ENCODE measurements at places on chromosomes 5 and 9.
A peak's percentile ranks its signal among the peaks of the same experiment; 100 is the strongest.

DNA sequence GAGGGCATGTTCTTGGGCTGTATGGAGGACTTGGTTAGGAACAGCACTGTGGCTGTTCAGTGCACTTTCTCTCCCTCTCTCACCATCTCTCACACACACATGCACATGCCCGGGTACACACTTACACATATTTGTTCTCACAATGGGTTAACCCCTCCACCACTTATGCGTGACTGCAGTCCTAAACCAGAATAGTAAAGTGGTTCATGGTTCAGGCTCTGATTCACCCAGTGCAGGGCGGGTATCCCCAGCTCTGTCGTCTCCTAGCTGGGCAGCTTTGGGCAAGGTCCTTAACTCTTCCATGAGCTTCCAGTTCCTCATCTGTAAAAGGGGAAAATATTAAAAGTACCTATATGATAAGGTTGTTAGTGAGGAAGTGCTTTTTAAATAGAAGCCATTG lies 45.3 kb upstream of the GALNT10 start:
- DNase-seq, result no peak

DNA sequence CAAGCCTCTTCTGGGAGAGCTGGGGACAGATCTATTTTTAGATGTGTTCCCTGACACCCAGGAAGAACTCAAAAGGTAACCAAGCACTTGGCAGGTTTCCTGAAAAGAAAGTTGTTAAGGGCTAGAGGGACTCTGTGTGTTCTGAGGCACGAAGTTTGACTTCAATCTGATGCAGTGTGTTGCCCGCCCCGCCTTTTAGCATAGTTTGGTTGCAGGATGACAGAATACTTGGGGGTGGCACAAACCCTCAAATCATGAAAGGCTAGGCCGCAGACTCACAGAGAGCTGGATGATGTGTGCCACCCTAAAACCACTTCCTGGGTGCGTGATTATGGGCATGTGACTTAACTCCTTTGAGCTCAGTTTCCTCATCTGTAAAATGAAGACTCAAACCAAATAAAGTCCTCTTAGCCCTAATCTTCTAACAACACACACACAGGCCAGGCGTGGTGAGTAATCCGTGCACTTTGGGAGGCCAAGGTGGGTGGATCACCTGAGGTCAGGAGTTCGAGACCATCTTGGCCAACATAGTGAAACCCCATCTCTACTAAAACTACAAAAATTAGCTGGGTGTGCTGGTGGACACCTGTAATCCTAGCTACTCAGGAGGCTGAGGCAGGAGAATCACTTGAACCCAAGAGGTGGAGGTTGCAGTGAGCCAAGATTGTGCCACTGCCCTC lies 12.8 kb upstream of the NDFIP1 start:
- DNase-seq, result no peak

DNA sequence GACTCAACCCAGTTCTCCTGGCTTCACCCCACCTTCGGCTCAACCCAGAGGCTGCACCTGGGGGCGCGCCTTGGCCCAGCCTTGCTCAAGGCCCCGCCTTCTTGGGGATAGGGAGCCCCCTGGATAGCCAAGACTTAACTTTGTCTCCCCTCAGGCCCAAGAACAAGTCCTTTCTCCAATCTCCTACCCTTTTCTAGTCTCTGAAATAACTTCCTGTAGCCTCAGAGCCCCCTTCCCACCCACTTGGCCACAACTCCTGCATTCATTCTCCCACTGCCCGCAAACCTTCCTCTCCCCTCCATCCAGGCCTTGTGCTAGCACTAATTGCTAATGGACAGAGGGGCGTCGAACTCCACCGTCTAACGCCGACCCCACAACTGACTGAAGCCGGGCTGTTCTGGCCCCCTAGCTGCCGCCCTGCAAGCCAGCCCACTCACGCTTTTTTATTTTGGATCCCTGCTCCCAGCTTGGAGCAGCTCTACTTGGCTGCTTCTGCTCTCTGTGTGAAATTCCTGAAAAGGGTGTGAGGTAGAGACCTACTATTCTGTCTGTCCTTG lies 579 bp upstream of the ASTN2 start:
- peak; percentile 7 for DNase-seq

DNA sequence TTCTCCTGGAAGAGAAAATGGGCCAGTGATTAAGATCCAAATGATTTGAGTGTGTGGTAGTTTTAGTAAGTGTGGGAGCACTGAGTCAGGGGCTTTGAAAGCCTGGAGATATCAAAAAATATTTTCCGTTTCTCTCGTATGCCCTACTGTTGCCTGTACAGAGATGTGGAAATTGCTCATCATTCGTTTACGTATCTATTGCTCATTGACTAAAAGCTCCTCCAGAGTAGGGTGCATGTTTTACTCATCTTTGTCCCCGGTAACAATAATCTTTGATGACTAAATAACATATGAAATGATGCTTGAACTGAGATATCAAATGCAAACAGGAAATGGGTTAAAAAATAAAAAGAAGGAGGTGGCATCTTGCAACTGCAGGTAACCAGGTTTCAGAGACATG lies 114.2 kb upstream of the FST start:
- no peak for DNase-seq

GRCh38 chr9:137279741-137280473 lies 2.4 kb downstream of the TOR4A start:
- DNase-seq, result no peak

DNA sequence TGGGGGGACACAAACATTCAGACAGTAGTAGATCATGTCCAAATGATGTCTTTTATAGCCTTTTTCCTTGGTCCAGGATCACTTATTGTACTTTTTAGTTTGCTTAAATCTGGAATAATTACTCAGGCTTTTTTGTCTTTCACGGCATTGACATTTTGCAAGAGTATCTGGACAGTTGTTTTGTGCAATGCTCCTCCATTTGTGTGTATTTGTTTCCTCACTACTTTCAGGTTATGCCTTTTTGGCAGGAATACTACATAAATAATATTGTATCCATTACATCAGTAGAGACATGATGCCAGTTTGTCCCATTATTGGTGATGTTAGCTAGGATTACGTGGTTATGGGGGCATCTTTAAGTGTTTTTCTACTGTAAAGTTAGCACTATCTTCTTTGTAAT lies 238.3 kb downstream of the MAN2A1 start:
- DNase-seq, result no peak

DNA sequence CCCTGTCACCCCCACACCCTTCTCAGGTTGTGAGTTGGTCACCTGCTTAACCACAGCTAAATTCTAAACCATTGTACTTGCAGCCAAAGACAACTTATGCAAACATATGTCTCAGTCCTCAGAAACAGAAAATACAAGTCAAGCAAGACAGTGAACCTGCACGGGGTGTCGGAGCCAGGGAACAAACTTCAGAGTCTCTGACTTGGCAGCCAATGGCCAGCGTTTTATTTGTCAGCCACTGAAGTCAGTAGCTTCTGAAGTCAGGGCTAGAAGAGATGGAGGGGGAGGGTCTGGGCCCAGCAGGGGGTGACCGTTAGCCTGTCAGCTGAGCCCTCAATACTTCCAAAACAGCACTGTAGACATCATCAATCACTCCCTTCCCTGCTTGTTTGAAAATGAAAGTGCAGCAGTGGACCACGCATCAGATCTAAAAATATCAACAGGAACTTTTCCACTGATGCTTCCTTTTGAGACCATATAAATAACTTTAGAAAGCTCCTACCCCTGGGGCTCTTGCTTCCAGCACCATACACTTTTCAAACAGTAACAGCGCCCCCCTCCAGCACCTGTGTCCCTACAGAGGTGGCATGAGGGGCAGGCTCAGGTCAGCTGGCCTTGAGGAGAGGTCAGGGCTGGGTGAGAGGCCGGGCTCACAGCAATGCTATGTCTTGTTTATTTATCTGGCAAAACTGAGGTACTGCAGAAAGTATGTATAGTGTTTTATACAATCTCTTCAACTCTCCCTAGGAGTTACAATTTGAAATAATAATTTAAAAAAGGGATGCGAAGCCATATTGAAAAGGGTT lies 142.5 kb downstream of the ACER2 start:
- peak; percentile 2 for DNase-seq

GRCh38 chr9:118992813-118993794 lies 376.1 kb downstream of the BRINP1 start:
- DNase-seq, result peak; percentile 41

DNA sequence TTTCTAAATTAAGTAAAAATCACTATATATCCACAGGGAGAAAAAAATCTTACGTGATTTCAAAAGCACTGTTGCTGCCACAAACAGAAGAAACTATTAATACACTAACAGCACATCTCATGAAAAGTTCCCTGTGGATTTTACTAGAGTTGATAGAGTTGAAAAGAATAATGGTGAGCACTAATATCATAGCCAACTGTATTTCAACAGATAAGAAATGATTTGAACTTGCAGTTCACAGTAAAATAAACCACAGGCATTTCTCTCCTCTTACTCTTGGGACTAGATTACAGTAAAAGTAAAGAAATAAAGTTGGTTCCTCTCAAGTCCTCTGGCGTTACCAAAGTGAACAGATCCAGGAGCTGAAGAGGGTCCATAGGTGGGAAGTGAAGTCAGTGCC lies 27.9 kb downstream of the AGTPBP1 start:
- DNase-seq, result no peak

- DNase-seq, result no peak
Observed at GRCh38 chr9:85515021-85515420, 226.7 kb downstream of the AGTPBP1 start.

- no peak for DNase-seq
Observed at GRCh38 chr9:129958796-129959195, 84.2 kb downstream of the FNBP1 start.

- no peak for DNase-seq
Observed at GRCh38 chr5:83744821-83745220, 24.2 kb upstream of the HAPLN1 start.

GRCh38 chr5:154444556-154445421 lies 1.0 kb upstream of the SAP30L start:
- peak; percentile 40 for DNase-seq

DNA sequence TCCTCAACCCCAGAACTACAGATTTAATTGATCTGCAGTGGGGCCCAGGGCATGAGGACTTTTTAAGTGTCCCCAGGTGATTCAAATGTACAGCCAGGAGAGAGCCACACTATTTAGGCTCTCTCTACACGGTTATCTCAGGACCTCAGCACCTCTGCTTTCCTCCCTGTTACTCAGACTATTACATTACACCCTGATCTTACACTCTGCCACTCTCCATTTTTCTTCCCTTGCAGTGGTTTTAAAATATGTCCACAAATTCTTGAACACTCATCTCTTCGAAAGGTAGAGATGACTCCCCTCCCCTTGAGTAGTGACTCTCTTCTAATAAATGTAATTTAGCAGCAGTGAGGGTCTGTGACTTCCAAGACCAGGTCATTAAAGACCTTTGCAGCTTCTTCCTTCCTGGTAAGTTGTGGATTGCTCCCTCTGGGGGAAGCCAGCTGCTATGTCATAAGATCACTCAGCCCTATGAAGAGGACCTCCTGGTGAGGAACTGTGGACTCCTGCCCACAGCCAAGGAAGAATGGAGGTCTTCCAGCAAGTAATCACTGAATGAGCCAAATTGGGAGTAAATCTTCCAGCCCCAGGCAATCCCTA lies 87.5 kb upstream of the SSBP2 start:
- peak; percentile 42 for DNase-seq

GRCh38 chr9:87035879-87036278 lies 88.6 kb upstream of the GAS1 start:
- DNase-seq, result peak; percentile 26

DNA sequence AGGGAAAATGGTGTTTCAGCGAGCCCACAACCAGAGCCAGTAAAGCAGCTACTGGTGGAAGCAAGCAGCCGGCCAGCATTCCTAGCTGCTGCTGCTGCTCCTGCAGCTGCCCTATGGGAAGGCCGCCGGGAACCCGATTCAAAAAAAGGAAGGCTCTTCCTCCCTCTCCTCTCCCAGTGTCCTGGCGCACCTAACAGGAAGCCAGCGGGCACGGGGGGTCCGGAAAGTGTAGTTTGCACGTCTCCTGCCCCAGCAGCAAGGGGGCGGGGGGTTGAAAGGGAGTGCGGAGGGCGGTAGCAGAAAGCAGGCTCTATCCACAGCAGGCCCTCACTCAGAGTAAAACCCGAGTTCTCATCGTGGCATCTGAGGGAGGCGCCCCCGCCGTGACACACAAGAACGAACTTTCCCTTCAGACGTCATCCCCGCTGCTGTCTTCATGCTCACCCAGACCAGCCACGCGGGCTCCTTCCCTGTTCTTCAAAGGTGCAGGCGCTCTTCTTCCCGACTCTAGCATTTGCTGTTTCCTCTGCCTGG lies 16.5 kb downstream of the GRXCR2 start:
- DNase-seq, result peak; percentile 72

- DNase-seq, result peak; percentile 34
Observed at GRCh38 chr9:76873056-76873792, 32.7 kb downstream of the PRUNE2 start.

DNA sequence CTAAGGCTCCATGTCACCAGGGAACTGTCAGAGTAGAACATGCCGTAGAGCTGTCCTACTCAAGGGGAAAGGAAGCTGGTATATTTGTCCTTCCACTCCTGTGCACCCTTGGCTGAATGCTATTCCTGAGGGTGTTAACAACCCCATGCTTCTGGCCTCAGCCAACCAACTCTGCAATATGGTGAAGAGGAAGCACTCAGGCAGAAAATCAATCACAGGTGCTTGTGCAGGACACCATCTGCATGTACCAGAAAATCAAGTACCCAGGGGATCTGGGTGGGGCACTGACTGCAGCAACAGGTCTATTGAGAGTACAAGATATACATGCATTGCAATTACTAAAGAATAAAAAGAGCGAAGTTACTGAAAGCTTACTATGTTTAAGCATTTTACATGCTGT lies 51.4 kb upstream of the NEK6 start:
- no peak for DNase-seq

- no peak for DNase-seq
Observed at GRCh38 chr9:136231478-136232297, 13.9 kb downstream of the QSOX2 start.

DNA sequence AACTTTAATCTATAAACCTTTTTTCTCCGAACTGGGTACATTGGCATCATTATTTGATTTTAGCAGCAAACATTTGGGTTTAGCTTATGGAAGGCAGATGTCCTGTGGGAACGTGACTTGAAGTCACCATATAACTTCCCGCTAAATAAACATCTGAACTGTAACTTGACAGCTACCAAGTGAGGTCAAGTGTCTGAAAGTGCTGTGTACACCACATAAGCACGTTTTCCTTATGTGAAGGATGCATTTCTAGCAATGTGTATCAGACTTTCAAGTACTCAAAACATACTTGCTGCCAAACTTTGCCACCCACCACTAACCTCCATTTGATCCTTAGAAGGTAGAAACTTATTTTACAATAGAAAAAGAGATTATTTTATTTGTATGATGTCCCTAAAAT lies 35.7 kb downstream of the SLC1A3 start:
- DNase-seq, result no peak

DNA sequence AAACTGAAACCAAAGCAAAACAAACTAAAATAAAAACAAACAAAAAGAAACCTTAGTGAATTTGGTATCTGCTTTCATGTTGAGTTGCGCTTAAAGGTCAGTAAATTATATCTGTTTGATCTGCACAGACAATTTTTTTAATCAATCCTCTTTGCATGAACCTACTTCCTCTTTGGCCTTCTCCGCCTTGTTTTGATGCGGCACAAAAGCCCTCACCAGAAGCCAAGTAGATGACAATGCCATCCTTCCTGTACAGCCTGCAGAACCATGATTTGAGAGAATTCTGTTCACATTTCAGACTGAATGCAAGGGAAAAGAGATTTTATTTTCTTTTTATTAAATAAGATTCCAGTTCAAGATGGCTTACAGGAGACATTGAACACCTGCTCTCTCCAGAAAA lies 473.6 kb upstream of the FTMT start:
- DNase-seq, result no peak

GRCh38 chr9:75265525-75265972 lies 177.2 kb downstream of the OSTF1 start:
- DNase-seq, result peak; percentile 75
